Lower leg skin (tissue), 4 donors: ENCODE measurements at places on chromosomes 1 and 21. TPM values are rescaled to one million over a fixed set of nuclear protein-coding genes. Genes with fewer than 3 reads are reported as not detected.

The S100A2 gene
- total RNA-seq: 143 TPM

- DNase-seq: no peak
Measured at GRCh38 chr1:214896921-214897320, 185.6 kb upstream of the KCNK2 start.

GRCh38 chr1:110341872-110342331, 2.7 kb downstream of the RBM15 start:
- DNase-seq: no peak

- peak; percentile 97 for DNase-seq
Measured at GRCh38 chr1:235327559-235328270, at the start of gene ARID4B. Gene ARID4B (minus strand): TSS chr1:235328179. CDS start chr1:235326919, 1,260 bp downstream.

- no peak for DNase-seq
Measured at GRCh38 chr1:153057375-153057774, at the start of gene SPRR2A. Gene SPRR2A (minus strand): TSS chr1:153057512. CDS start chr1:153056735, 777 bp downstream.

DNA sequence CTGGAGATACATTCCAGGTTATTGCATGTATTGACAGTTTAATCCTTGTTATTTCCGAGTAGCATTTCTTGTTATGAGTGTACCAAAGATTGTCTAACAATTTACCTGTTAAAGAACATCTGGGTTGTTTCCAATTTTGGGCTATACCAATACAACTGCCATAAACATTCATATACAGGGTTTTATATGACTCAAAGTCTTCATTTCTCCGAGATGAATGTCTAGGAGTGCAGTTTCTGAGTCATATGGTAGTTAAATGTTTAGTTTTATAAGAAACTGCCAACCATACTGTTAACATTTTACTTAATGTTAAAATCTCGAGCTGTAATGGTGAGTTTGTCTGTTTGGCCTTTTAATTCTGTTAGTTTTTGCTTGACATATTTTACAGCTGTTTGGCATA, 10.0 kb downstream of the RAB4A start:
- no peak for DNase-seq

DNA sequence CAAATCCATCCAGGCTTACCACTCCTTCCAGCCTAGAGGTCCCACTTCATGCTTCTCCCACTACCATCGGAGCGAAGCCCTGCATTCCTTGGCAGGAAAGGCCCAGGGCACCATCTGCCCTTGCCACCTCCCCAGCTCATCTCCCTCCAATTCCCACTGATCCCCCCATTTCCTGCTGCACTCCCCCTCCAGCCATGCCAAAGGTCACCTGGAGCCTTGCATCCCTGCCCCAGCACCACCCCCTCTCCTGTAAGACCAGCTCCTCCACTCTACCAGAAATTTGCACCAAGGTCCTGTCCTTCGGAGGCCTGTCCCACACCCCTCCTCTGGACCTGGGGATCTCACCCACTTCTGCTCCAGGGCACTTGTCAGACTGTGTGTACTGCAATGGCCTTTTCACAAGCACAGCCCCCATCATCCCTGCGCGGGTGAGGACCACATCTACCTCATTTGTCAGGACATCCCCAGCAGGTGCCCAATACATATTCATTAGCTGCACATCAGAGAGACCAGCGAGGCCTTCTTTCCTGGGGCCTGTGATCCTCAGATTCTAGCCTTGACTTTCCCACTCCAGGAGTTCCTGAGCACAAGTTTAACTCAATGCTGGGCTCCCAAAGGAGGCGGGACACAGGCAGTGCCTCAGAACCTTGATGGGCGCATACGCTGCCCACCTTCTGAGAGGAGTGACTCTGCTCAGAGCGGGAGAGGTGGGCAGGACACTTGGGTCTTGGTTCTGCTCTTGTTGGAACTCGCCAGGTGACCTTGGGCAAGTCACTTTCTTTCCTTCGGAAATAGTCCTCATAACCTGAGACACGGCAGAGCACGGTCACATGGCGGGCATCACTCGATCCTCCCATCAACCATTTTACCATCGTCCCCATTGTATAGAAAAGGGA, 49.9 kb upstream of the EDN2 start:
- no peak for DNase-seq

The FAM43B gene
- 0.15 TPM for total RNA-seq

GRCh38 chr1:207878939-207879338, 32.0 kb downstream of the CD34 start:
- no peak for DNase-seq

The MPZL1 gene
- total RNA-seq: 24.9 TPM

The GPR153 gene
- total RNA-seq: 6.2 TPM

DNA sequence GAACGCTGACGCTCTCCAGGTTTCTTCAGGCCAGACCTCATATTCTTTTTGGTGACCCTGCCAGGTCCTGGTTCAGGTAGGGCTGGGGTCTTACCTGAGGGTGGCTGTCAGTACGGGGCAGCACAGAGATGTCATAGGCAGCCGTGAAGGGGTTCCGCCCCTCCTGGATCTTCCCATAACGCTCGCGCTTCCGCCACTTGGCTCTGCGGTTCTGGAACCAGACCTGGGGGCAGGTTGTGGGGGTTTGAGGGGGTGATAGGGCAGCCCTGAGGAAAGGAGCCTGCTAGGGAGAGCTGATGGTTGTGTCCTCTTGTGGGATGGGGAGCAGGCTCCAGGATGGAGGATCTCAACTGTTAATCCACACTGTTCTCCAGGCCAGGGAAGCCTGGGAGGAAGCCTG, 9.1 kb downstream of the ALX3 start:
- no peak for DNase-seq

DNA sequence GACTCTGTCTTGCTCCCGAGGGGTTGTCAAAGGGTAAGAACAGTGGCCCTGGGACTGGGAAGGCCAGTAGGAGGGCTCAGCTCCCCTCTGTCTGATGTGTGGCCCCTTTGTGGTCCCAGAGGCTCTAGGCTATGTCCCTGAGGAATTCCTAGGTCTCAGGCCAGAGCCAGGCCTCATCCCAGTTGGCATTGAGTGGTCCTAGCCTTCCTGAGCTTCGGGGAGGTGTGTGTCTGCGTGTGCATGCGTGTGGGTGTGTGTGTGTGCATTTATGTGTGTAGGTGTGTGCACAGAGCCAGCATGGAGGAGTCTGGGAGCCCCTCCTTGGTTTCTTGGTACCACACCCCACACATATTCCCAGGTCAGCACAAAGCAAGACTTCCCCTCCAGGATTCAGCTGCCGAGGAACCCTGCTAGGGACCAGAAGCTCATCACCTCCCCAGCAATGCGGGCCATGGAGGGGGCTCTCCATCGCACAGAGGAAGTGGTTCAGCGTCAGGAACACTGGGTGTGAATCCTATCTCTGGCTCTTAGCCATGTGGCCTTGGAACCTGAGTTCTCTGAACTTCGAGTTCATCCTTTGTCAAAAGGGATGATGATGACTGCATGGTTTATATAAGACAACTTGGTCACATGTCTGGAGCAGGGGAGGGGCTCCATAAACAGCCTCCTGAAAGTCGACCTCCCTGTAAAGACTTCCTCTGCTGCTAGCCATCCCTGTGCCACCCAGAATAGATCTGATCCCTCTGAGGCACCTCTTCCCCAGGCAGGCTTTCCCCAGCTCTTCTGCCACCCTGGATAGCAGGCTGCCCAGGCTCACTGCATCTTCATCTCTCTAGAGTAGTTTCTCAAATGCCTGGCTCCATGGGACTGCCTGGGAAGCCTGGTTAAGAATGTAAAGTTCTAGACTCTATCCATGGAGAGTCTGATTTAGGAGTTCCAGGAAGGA, 8.3 kb upstream of the EPS8L3 start:
- DNase-seq: no peak

GRCh38 chr1:230781594-230781993, 34.4 kb downstream of the CAPN9 start:
- DNase-seq: no peak

DNA sequence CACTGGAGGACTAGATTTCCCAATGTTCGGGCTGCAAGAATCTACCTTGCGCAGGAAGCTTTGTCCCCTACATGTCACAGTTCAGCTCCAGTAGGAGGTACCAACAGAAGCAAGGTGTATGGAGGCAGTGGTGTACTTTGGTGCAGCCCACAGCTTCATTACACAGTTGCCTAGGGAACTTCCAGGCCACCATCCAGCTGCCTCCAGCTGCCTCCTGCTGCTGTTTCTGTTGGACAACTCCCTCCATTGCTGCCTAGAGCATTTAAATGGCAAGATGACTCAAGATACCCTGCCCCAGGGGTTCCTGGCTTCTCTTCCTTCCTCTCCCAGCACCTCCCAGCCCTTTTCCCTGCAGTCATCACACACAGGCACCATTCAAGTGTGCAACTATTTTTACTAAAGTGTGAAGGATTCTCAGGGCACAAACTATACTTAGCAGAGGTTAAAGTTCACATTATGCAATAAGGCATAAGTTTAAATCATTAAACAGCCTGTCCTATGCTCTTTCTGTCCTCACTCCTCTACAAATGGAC, 39.0 kb upstream of the ATP1A1 start:
- DNase-seq: no peak

- DNase-seq: no peak
Measured at GRCh38 chr1:225242611-225243010, 185.2 kb downstream of the LBR start.

- no peak for DNase-seq
Measured at GRCh38 chr1:206891412-206891811, 5.8 kb upstream of the IL24 start.

The GJA8 gene
- not detected for total RNA-seq

DNA sequence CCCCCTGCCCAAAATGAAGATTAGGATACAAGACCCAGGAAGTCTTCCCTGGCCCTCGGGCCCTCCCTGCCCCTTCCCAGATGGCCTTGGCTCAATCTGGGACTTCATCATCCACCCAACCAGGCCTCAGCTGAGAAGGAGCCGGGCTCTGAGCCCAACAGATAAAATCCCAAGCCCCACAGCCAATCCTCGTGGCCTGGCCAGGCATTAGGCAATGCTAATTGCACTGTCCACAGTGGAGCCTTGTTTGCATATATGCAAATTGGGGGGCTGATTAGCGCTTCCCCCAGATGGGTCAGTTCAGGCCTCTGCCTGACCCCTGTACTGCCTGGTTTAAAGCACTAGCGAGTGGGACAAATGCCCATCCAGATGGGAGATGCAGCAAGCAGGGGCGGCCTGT, 34.9 kb downstream of the IGSF21 start:
- no peak for DNase-seq

The BEND5 gene
- total RNA-seq: 1.1 TPM

The SPRR1B gene
- 161 TPM for total RNA-seq

The KCNJ15 gene
- total RNA-seq: 7.0 TPM

DNA sequence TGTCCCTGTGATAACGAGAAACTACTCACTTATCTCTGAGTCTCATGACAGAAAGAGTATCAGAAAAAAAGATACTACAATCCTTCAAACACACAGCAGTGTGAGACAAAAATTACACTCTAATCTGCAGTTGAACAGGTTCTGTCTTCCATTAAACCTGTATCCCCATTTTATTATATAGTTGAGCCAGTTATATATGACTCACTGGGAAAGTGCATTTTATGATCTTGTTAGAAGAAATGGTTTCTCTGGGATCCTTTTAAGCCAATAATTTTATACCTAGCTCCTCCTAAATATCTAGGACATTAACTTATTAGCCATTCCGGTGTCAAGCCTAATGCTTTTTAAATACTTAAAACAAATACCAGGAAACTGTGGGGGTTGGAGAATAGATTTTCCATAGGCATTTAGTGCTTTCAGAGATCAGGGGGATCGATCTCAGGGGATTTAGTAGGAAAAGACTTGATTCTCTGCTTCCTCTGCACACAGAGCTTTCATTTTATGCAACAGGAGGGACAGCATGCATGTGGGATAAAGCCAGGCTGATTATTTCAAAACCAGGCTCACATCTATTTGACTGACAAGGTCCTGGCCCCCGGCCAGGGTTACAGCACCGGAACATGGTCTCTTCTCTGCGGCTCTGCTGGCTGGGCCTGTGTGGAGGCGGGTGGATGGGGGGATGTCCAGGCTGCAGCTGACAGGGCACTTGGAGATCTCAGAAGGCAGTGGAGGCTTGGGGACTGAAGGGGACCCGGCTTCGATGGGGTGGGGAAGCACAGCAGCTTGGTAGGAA, 310.6 kb downstream of the DISC1 start:
- DNase-seq: peak; percentile 31

The LIN28A gene
- not detected for total RNA-seq

- no peak for DNase-seq
Measured at GRCh38 chr1:35532497-35533223, 24.5 kb downstream of the KIAA0319L start.

DNA sequence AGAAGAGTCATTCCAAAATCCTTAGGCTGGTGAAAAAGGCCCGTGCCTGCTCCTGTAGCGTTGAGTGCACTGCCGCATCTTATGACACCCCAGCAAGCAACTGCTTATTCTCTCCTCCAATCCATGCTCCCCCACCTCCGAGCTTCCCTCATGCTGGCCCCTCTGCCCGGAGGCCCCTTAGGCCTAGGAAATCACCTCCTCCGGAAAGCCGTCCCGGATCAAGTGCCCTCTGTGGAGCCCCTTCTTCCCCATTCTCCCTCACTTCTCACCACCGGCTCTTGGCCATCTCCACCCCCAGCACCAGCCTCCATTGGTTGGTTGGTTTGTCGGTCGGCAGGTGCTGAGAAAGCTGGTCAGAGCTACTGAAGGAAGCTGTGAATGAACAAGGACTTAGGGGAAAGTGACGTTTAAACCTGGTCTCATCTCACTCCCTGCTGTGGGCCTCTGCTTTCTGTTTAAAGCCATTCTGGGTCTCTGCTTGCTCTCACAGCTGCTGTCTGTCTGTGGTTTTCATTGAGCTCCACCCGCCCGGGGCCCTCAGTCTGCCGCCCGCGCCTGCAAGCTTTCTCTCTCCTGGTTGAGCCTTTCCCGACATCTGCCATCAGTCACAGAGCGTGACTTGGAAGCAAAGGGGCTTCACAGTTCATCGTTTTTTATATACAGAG, 122.2 kb downstream of the KCNN3 start:
- no peak for DNase-seq

The BRINP3 gene
- 0.25 TPM for total RNA-seq

The NKAIN1 gene
- 1.1 TPM for total RNA-seq

- no peak for DNase-seq
Measured at GRCh38 chr1:86739648-86740509, 35.5 kb downstream of the SH3GLB1 start.
